AG10803 (cell line): ENCODE measurements at places on chromosomes 5 and 9.

DNA sequence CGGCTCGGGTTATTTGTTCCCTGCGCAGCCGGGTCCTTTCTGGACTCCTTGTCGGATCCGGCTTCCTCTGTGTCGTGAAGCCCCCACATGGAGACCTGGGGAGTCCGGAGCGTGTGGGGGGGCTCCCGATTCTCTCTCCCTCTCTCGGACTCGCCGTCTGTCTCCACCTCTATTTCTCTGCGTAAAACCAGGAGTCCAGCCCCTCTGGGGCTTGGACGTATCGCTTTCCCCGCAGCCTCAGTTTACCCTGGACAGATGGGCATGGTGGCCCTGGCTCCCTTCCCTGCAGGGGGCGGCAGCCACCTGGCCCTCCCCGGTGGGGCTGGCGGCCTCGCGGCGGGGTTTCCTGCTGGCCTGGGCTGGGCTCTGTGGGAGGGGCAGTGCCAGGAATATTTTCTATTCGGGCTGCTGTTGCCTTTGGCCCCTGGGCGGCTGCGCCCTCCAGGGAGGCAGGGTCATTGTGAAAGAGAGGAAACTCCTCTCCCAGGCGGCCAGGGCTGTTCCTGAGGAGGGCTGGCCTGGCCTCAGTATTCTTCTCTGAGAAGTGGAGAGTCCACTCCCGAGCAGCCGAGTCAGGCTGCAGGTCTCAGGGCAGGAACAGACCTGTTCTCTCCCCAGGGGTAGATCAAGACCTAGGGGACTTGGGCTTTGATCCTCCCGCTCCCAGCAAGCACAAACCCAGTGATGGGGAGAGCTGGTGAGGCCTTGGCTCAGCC is 665 bp downstream of the ASS1 start:
- peak; percentile 72 for DNase-seq

GRCh38 chr9:69471433-69471832 is 146.4 kb downstream of the ENTREP1 start:
- no peak for DNase-seq

GRCh38 chr5:91383956-91384300 is 811 bp upstream of the ARRDC3 start:
- no peak for DNase-seq

- no peak for DNase-seq
These were observed 32.8 kb downstream of the MRRF start for GRCh38 chr9:122297512-122297911.

GRCh38 chr9:36023260-36024048 is 13.3 kb upstream of the RECK start:
- DNase-seq = peak; percentile 72

DNA sequence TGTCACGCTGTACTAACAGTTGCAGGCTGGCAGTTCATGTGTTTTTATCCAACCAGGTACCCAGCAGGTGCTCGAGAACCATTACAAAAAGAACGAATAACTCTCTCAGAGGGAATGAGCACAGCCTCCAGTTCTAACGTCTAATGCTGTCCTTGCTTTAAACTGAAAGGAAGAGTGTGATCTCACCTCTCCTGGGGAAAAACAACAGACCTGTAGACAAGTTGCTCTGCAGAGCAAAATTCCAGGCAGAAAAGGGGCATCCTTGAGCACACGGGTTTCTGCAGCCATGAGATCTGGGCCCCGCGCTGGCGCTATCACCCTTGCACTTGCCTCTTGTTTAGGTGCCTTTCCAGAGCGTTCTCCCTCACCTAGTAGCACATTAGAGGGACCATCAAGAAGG is 92.5 kb upstream of the DNAH5 start:
- no peak for DNase-seq

GRCh38 chr9:15513335-15513734 is 2.6 kb upstream of the PSIP1 start:
- peak; percentile 24 for DNase-seq

DNA sequence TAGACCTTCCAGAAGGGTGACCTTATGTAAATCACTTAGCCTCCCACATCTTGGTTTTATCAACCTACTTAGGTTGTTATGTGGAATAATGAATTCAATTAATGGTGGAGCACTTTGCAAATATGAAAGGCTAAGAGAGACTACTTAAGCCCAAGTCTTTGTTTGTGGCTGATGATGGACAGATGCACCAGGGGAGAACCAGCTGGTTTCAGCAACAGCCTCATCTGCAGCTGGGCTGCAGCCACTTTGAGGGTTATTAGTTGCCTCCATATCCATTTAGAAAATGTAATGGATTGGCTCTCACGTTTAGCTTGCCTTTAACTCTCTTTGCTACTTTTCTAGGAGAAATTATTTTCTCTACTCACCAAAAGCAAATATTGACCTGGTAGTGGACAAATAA is 146.6 kb downstream of the ESM1 start:
- DNase-seq = no peak
